NCI-H1105 (cell line): ENCODE measurements at places on chromosomes 16 and 17.

DNA sequence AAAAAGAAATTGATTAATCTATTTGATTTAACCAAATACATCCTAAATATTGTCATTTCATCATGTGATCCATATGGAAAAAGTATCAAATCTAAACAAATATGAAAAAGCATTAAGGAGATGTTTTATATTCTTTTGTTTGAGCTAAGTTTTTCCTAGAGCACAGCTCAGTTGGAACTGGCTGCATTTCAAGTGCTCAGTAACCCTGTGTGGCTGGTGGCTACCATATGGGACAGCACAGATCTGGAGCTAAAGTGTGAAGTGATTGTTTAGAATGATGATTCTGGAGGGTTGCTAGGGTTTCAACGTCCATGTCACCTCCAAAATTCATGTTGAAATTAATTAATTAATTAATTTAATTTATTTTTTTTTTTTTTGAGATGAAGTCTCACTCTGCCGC is 137.5 kb downstream of the XYLT1 start:
- no peak for DNase-seq

- no peak for DNase-seq
Measured at GRCh38 chr16:7820816-7821215, 488.2 kb downstream of the RBFOX1 start.

DNA sequence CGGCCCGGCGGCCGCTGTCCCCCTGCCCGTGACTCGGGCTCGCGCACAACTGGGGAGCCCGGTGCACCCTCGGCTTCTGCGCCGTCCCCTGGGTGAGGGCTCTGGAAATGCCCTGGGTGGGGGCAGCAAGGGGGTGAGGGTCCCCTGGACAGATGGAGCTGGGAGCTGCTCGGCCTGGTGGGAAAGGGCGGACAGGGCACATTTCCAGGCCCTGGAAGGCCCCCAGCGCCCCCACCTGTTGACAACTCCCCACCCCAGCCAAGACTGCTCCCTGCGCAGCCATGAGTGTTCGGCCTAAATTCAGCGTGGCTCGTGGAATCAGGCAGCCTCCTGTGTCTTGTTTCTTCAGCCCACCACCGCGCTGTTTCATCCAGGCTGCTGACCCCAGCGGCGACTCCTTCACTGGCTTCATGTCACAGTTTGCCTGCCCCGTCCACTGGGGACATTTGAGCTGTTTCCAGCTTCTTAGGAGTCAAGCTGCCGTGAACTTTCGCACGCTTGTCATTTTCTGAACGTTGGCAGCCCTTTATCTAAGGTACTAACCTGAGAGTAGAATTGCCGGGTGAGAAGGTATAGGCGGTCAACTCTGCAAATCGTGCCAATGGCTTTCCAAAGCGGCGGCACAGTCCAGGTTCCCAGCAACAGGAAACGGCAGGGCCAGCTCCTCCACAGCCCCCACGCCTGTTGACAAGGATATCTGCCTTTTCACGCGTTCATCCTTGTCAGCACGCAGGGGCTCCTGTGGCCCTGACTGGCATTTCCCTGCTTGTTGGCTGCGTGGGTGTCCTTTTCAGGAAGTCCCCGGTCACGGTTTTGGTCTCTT is 895 bp downstream of the UTS2R start:
- DNase-seq: no peak

- no peak for DNase-seq
Measured at GRCh38 chr17:17880577-17881196, 43.9 kb upstream of the SREBF1 start.

DNA sequence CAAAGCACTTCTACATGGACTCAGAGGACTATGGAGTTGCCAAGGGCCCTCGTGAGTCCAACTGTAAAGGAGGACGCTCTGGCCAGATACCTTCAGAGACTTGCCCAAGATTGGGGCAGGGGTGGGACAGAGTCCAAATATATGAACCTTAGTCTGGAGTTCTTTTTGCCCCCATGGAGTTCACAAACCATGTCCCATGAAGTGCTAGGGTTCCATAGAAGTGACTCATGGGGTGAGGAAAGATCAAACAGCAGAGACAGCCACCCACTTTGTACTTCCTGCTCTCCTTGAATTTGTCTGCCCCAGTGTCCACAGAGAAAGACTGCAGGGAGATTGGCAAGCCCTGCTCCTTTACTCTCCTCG is 29.0 kb downstream of the SRL start:
- DNase-seq: no peak

- DNase-seq: no peak
Measured at GRCh38 chr17:22507823-22508222, 815.5 kb downstream of the KCNJ18 start.

GRCh38 chr17:59372138-59372751 is 40.8 kb downstream of the YPEL2 start:
- DNase-seq: no peak

DNA sequence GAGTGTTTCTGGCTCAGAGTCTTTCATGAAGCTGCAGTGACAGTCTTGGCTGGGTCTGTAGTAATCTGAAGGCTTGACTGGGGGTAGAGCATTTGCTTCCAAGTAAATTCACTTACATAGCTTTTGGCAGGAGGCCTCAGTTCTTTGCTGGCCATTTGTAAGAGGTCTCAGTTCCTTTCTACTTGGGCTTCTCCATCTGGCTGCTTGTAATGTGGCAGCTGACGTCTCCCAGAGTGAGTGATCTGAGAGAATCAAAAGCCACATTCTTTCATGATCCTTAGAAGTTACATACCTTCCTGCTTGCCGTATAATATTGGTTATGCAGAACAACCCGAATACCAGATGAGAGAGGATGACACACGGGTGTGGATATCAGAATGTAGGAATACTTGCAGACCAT is 39.8 kb downstream of the NF1 start:
- no peak for DNase-seq

DNA sequence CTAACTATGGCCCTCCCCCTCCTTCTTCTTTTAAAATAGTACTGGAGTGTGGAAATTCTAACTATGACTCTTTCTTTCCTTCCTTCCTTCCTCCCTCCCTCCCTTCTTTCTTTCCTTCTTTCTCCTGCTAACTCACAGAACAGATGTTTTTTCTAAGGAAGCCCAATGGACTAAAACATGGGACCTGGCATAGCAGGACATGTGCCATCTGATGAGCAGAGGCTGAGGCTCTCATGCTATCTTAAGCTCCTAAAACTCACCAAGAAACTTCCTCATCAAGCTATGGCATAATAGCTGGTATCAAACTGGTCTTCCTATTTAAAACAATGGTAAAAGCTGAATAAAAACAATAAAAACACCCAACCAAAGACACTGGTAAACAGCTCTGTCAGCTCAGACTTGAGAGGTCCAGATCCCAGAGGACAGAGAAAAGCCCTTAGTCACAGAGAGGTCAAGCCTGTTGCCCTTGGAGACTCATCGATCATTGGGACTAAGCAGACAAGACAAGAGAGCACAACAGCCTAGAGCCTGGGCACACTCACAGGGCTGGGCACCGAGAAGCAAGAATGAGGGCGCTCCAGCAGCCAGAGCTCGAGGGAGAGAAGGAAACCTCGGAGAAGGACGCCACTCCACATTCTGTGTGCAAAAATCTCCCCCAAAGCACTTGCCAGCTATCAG is 27.6 kb downstream of the SLC38A10 start:
- no peak for DNase-seq

DNA sequence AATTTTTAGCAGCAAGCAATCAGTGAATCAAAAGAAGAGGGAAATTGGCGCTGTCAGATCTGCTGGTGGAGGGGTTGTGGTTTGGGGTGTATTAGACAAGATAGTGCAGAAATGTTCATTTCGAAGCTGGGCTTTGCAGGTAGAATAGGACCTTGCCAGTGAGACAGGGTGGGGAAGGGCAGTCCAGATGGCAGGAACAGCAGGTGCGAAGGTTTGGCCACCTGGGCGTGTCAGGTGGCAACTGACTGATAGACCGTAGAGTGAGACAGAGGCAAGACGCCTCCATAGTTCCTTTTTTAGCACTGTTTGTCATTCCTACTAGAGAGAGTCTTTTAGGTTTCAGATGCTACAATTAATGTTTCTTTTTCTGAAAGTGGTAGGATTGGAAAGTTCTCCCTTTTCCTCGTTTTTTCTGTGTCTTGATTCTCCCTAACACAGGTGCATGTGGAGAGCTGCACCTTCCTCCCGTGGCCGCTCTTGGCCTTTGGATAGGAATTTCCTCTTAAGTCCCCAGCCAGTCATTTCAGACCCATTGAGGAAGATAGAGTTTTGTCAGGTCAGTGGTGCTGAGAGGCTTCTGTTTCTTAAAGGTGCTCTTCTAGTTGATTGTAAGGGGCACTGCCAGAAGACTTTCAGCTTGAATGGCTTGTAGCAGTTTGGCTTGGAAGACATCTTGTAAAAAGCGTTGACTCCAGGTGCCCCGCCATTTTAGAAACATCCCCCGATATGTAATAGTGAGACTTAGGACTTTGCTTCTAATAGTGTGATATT is 315.6 kb downstream of the SNX29 start:
- no peak for DNase-seq

DNA sequence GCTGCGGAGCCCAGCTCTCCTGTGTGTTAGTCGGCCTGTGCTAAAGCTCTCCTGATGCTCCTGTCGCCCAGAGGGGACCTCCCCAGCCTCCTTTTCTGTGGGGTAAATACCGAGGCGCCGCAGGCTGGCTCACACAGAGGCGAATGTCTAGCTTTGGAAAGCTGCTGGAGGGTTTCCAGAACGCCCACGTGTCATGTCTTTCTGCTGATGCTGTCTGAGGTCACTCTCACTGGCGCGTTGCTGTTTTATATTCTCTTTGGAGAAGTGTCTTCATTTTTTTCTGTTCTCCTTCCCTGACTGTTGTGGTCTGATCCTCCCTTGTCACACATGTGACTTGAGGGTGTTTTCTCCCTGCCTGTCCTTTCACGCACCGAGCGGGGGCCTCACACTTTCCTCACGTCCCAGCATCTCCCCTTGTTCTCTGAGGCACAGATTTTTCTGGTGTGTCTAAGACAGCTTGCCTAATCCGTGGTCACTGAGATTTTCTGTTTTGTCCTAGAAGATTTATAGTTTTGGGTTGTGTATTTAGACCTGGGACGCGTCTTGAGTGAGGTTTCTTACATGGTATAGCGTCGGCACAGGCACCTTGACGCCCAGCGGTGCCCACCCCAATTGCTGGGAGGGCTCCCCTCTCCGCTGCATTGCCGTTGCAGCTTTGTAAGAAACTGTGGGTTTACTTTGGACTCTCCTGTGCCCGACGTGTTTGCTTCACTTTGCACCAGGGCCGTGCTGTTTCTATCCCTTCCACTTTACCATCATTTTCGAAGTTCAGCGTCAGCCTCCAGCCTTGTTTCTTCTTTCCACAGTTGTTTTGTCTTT is 92.1 kb upstream of the ZNF750 start:
- no peak for DNase-seq

GRCh38 chr17:77962348-77962747 is 3.8 kb downstream of the TNRC6C start:
- DNase-seq: no peak

DNA sequence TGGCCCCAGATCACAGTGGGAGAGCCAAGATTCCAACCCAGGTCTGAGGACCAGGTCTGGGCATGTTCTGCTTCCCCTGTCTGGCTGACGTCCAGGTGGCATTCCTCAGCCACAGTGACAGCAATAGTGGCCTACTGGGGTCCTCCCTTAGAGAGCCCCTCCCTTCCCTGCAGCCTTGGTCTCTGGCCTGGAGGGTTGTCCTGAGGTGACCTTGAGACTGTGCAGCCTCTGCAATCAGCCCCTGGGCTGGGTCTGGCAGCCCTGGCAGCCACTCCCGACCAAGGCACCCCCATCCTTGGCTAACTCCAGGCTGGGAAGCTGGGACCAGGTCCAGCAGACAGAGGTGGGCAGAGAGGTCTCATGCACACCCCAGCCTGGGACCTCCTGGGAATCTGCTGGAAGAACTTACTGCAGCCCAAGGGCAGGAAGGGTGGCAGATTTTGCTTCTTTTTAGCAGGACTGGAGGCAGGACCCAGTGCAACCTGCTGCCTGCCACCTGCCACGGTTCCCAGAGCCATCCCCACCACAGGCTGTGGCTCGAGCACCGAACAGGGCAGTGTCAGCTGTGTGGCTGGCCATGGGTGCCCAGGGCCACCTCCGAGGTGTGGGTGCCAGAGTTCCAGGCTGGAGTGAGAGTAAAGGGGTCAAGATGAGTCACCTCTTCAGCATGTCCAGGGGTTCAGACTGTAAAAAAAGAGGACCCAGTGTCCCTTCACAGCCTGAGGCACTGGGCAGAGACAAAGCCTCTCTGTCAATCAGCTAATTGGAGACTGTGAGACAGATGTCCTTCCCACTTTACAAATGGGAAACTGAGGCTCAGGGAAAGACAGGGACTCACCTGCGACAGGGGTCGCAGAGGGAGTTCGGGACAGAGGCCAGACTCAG is 12.6 kb downstream of the GRB7 start:
- no peak for DNase-seq

GRCh38 chr16:55747785-55748184 is 85.1 kb downstream of the CES1 start:
- DNase-seq: no peak

- peak; percentile 90 for DNase-seq
Measured at GRCh38 chr17:31487648-31488263, 96.3 kb downstream of the RAB11FIP4 start.

- no peak for DNase-seq
Measured at GRCh38 chr16:80191928-80192327, 348.9 kb upstream of the DYNLRB2 start.

DNA sequence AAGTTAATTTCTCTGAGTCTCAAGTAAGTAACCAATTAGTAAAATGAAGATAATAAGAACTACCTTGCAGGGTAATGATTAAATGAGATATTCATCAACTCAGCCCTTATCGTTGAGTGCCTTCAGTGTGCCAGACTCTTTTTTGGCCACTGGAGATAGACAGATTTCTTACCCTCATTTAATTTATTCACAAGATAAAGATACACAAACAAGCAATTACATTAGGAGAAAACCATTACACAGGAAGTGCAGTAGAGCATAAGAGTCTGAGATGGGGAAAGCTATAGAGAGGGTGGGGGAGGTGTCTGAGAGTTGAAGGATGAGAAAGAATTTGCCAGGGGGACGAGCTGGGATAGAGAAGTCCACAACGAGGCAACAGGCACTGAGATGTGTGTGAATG is 72.5 kb upstream of the BCAR1 start:
- DNase-seq: no peak

- DNase-seq: no peak
Measured at GRCh38 chr17:80512233-80512632, 32.4 kb upstream of the RPTOR start.

GRCh38 chr17:4017377-4017776 is 53.1 kb upstream of the ATP2A3 start:
- DNase-seq: no peak

DNA sequence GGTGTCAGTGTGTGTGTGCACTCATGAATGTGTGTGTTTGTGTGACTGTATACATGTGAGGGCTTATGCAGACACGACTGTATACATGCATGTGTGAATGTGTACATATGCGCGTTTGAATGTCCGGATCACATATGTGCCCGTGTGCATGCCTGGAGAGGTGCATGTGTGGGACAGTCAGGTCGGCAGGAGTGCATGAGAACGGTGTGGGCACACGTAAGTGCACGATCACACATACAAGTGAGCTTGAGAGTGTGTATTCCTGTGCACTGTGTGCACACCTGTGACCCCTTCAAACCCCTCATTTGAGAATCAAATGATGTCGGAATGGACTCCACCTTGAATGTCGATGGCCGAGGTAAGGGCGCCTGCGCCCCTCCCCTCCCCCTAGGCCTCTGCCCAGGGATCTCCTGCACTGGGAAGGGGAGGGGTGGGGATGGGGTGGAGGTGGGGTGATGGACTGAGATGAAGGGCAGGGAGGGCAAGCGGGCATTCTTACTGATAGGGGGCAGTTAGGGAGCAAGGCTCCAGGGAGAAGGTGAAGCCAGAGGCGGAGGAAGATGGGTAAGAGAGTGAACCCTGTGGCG is 601 bp upstream of the NGFR start:
- DNase-seq: no peak

GRCh38 chr17:57033296-57033695 is 51.8 kb upstream of the AKAP1 start:
- DNase-seq: peak; percentile 83
